ENCODE measurements at places on chromosomes 5 and 9.

GRCh38 chr5:72234265-72234700 lies 85.8 kb downstream of the MRPS27 start:
- no peak for DNase-seq

GRCh38 chr9:114958844-114959235 lies 28.4 kb upstream of the TNFSF8 start:
- DNase-seq = no peak

DNA sequence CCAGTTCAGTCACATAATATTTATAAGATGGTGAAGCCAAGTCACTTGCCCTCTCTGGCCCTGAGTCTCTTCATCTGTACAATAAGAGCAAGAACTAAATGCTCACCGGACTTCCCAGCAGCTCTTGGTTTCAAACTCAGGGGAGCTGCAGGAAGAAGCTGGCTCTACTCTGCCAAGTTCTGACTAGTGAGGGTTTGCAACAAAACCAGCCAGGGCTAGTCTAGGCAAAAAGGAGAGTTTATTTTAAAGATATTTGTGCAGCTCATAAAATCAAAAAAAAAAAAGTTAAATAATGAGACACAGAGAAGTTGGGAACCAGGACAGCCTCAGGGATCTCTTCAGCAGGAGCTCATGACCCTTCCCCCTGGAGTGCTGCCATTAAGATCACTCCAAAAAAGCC lies 107.3 kb downstream of the DOCK2 start:
- DNase-seq = no peak

- DNase-seq = no peak
Measured at GRCh38 chr9:102631559-102631958, 363.6 kb upstream of the CYLC2 start.

- DNase-seq = no peak
Measured at GRCh38 chr9:76654051-76654461, 110.2 kb upstream of the PCA3 start.

GRCh38 chr5:143682246-143682905 lies 129.6 kb upstream of the HMHB1 start:
- no peak for DNase-seq

- DNase-seq = no peak
Measured at GRCh38 chr5:43353668-43354067, 40.5 kb upstream of the HMGCS1 start.

DNA sequence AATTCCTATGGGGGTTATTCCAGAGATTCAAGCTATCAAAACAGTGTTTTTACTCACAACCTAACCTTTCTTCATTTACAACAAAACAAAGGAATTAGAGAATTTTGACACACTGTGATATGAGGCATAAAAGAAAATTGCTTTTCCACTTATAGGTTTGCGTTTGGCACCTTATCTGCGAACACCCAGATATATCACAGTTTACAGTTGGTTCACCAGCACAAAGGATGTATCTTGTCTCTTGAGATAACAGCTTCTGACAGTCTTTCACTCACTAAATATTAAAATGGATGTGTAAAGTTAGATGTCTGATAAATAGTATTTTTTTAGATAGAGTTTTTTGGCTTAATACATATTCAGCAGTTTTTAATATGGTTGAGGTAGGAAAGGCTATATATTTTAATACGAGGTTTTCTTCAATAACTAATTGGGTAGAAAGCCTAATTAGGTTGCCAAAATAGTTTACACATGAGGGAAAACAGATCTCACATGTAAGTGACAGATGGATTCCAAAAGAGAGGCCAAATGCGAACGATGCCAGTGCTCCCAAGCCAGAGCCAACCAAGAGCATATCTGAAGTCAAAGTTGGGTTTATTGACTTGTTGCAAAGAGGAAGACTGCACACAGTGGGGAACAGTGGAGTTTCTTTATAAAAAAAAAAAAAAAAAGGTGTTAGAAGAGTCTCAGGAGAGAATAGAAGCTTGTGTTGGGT lies 1495.2 kb downstream of the MAT2B start:
- no peak for DNase-seq

DNA sequence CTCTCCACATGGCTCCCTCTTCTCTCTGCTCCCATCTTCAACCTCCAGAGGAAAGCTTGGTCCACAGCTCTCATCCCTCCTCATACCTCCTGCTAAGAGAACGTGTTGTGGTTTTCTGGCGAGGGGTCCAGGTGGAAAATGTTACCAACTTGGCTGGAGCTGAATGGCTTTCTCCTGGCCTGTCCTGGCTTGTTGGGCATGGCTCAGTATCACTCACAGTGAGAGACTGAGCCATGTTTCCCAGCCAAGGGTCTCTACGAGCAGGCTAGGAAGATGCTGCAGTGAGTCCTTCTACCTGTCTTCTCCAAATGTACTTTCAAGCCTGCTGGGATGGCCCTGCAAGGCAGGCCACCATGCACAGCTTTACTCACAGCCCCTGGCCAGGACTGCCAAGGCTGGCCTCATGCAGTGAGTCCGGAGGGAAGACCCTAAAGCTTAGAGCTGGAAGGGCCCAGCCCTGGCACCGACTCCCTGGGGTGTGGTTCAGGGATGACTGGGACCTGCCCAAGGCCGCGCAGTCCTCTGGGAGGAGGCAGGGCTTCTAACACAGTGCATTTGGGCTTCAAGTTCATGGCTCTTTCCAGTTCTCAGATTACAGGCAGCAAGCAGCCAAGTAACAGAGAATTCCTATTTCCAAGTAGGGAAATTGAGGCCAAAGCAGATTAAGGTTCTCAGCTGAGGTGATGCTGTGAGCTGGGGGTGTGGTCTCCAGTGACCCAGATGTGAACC lies 59.5 kb downstream of the COL27A1 start:
- DNase-seq = no peak

- DNase-seq = no peak
Measured at GRCh38 chr5:53322257-53322656, 158.2 kb upstream of the FST start.

DNA sequence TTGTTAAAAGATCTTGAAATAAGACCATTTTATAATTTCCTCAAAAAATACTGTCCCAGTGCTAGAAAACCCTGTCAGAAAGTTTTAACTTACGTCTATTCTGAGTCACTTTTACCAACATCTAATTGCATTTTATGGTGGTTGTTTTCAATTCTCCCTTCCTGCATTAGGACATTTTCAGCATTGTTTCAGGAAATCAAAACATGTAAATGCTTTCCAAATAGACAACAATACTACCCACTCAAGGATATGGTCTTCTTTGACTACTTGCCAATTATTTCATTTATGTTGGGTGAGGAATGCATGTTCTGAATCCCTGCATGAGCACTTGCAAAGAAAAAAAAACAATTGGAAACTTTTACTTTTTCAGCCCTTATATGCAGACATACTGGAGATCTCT lies 284.6 kb upstream of the PDE4D start:
- no peak for DNase-seq

DNA sequence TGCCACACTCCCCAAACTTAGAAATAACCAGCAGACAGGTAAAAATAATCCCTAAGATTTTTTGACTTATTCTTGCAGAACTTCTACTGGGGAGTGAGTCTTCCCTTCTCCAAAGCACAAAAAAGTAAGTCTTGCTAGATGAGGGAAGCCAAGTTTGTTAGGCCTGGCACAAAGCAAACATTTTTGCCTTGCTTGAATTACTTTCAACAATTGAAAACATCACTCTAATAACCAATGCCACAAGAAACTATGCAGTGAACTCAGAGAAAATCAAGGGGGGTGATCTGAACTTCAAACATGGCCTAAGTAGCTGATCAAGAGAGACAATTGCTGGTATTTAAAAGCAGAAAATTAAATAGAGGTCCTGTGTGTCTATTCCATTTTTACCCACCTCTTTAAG lies 123.6 kb upstream of the SLC1A3 start:
- DNase-seq = no peak

DNA sequence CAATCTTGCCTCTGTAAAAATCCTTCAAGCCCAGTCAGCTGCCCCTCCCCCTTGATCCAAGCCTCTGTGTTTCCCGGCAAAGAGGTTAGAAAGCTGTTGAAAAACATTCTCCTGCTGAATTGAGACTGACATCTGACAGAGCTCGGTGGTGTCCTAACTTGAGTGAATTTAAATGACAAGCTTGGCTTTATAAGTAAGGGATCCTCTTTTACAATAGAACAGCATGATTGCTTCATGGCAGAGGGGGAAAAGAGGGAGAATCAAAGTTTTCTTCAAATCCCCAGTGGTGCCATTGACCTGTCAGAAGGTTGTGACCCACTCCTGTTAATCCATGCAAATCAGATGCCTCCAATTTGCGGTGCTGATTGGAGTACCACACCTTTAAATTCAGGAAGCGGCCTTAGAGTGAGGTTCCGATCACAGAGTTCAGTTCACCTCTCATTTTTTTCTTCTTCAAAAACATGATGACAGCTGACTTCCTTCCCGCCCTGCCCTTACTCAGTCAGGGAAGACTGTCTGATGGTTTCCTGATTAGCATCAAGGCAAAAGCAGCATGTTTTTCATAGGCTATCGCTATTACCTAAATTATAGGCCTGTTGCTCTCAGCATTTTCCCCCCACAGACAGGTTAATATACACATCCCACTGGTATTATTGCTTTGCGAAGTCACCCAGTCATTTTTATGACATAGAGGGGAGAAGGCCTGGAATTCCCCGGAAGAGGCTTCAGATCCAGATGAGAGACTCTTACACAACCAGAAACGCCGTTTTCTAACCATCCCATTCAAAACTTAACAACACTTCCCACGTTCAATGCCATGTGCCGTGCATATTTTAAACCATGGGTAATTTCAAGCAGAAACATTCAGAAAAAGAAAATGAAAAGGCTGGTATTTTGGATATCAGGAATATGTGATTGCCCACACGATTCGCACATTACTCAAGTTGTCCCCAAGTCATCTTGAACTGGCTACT lies 141.4 kb downstream of the EBF1 start:
- no peak for DNase-seq

DNA sequence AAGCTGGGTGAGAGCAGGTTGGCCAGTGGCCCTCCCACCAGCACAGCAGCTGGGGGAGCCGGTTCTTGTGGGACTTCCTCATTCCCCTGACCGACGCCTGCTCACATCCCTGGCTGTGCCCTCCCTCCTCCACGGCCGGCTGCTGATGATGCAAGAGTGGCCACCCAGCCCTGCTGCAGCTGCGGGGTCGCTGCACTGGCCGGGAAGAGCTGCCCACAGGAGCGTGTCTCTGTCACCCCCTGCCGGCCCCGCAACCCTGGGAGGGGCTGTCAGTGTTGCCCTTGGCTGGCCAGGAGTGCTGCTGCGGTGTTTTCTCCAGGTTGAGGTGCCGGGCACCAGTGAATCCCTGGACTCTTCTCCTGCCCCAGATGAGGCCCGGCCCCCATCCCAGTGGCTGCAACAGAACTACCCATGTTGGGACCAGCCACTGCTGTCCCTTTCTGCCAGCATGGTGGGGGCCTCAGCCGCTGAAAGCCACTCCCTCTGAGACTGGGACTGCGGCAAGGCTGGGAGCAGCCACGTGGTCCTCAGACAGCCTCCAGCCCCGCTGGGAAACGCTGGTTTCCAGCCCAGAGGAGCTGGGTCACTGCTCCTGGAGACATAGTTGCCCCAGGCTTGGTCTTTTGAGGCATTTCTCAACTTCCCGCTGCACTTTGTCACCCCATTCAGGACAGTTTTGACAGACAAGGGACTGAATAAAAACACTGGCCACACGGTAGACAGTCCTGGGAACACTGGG lies 739 bp downstream of the CARD9 start:
- DNase-seq = no peak

- DNase-seq = no peak
Measured at GRCh38 chr5:24642022-24642421, 2.8 kb downstream of the CDH10 start.

- DNase-seq = no peak
Measured at GRCh38 chr5:167478188-167478587, 813.3 kb upstream of the WWC1 start.

DNA sequence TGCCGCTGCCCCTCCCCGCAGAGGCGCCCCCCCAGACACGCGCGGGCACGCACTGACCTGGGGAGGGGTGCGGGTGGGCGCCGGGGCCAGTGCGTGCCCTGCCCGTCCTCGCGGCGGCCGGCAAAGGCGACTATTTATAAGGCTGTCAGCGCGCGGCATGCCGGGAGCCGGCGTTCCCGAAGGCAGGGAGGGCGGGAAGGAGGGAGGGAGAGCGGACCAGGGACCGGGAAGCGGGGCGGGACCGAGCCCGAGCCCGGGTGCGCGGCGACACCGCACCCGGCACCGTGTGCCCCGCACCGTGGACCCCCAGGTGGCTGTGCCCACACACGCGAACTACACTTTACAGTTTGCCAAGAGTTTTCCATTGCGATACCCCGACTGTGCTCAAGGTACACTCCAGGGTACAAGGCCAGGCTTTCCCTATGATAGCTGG lies at the start of gene AK1:
Gene AK1 (minus strand): TSS at position 110 of the 433 bp plus-strand sequence. CDS start 3,058 bp downstream, outside the sequence.
- DNase-seq = no peak

DNA sequence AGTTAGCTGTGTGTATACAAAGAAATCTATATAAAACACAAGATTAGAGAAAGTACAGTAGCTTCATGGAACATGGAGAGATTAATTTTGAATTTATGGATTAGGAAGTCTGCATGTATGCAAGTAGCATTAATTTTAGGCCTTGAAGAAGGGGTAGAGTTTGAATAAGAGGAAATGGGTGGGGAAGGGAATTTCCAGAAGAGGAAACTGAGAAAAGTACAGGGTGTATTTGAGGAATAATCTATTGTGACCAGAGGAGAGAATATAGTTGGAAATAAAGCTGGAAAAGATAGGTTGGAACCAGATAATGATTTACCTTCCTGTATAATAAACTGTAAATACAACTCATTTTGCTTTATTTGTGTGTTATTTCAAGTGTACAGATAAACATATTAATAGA lies 53.6 kb downstream of the CWC27 start:
- no peak for DNase-seq

Measured in T-helper 2 cell (primary cell).